Naive thymus-derived CD4-positive, alpha-beta T cell (primary cell): ENCODE measurements at places on chromosomes 5 and 9.

DNA sequence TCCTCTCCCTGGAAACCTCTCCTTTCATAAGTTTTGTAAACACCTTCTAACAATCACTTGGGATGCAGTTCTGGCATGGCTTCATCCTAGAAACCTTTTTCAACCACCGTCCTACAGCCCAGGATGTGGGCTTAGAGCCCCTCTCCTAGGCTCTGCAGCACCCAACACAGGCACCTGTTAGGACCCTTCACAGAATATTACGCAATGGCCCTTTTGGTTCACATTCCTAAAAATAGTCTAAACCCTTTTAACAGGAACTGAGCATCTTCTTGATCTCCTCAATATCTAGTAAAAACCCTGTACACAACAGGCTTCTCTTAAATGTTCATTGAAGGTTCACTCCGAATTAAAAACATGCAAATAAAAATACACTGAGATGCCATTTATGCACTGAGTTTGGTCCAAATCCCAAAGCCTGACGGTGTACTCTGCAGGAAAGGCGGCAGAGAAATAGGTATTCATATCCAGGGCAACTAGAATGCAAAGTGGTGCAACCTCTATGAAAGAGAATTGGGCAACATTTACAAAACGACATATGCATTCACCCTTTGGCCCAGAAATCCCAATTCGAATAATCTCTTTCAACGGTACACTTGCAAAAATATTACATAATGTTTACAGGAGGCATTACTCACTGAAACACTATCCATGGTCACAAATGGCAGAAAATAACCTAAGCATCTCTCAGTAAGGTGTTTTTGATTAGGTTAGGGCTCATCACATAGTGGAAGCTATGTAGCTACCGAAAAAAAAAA lies 169.3 kb downstream of the SEMA5A start:
- no peak overlapping the region for H3K27ac ChIP-seq
- H3K36me3 ChIP-seq = no peaks in the 10 kb centered on the region
- no peaks in the 10 kb centered on the region for H3K4me1 ChIP-seq
- no peak overlapping the region for H3K4me3 ChIP-seq
- DNase-seq = no peak
- no peaks in the 10 kb centered on the region for H3K27me3 ChIP-seq

- no peak for DNase-seq
- no peaks in the 10 kb centered on the region for H3K4me1 ChIP-seq
- no peaks in the 10 kb centered on the region for H3K27me3 ChIP-seq
- H3K4me3 ChIP-seq = no peak overlapping the region
- no peak overlapping the region for H3K27ac ChIP-seq
These were observed 57.3 kb upstream of the LHFPL2 start for GRCh38 chr5:78705826-78706225.

- H3K36me3 ChIP-seq = no peaks in the 10 kb centered on the region
- DNase-seq = no peak
- H3K4me1 ChIP-seq = no peaks in the 10 kb centered on the region
- no peaks in the 10 kb centered on the region for H3K27me3 ChIP-seq
- H3K4me3 ChIP-seq = no peak overlapping the region
These were observed 780.8 kb upstream of the ARRDC3 start for GRCh38 chr5:92163906-92164305.

GRCh38 chr5:74095871-74096270 lies 469.9 kb downstream of the ARHGEF28 start:
- no peak overlapping the region for H3K27ac ChIP-seq
- no peak overlapping the region for H3K4me3 ChIP-seq
- H3K4me1 ChIP-seq = no peaks in the 10 kb centered on the region
- DNase-seq = no peak
- no peaks in the 10 kb centered on the region for H3K27me3 ChIP-seq

DNA sequence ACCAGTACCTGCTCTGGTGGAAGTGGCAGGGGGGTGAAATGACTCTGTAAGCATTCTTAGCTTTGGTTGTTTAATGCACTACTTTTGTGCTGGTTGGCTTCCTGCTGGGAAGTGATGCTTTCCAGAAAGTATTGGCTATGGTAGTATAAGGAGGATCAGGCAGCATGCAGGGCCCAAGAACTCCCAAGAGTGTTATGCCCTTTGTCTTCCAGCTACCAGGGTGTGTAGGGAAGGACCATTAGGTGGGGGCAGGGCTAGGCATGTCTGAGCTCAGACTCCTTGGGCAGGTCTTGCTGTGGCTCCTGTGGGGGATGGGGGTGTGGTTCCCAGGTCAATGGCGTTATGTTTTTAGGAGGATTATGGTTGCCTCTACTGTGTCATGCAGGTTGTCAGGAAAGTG lies 135.8 kb upstream of the TRPC7 start:
- no peak for DNase-seq
- no peaks in the 10 kb centered on the region for H3K4me1 ChIP-seq
- H3K27me3 ChIP-seq = no peaks in the 10 kb centered on the region

- H3K4me1 ChIP-seq = no peaks in the 10 kb centered on the region
- no peak overlapping the region for H3K4me3 ChIP-seq
- no peak for DNase-seq
- no peaks in the 10 kb centered on the region for H3K27me3 ChIP-seq
These were observed 82.1 kb downstream of the TMEM232 start for GRCh38 chr5:110644357-110644756.

GRCh38 chr5:14143546-14143840 lies 351 bp downstream of the TRIO start:
- peaks cover 3% of the 10 kb centered on the region for H3K27me3 ChIP-seq
- H3K4me3 ChIP-seq = no peak overlapping the region
- no peak overlapping the region for H3K27ac ChIP-seq
- no peak for DNase-seq
- no peaks in the 10 kb centered on the region for H3K36me3 ChIP-seq

- H3K27ac ChIP-seq = no peak overlapping the region
- DNase-seq = no peak
- peaks cover 18% of the 10 kb centered on the region for H3K4me1 ChIP-seq
- no peak overlapping the region for H3K4me3 ChIP-seq
- H3K27me3 ChIP-seq = no peaks in the 10 kb centered on the region
These were observed 10.3 kb upstream of the CARD19 start for GRCh38 chr9:93085676-93086075.

DNA sequence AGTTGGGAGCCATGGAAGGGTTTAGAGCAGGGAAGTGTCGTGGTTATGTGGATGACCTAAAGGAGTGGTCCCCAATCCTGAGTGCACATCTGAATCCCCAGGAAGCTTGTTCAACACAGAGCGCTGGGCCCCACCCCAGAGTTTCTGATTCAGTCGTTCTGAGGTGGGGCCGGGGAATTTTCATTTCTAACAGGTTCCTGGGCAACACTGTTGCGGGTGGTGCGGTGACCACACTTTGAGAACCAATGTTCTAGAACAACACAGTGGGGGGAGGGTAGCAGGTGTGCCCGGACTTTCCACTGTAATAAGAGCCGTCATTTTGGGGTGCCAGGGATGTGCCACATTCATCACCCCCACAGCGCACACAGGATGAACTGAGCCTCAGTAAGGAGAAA lies 39.3 kb downstream of the DUSP1 start:
- H3K27me3 ChIP-seq = no peaks in the 10 kb centered on the region
- DNase-seq = no peak
- H3K36me3 ChIP-seq = no peaks in the 10 kb centered on the region
- H3K4me3 ChIP-seq = no peak overlapping the region
- no peak overlapping the region for H3K27ac ChIP-seq
- H3K4me1 ChIP-seq = no peaks in the 10 kb centered on the region

DNA sequence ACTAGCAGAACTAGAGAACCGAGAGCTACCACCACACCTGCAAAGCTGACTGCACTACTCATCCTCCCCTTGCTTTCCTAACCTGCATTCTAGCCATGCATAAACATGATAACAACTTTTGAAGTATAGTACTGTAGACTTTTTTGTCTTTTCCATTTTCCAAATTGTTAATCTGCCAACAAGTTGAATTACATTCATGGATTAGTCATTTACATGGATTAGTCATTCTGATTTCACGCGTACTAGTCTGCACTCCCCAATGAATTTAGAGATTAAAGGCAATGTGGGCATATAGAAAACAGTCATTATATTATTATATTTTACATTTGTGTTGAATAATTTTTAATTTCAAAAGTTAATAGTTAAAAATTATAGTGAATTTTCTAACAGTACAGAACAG lies 81.4 kb downstream of the EDIL3 start:
- no peak overlapping the region for H3K27ac ChIP-seq
- no peak for DNase-seq
- no peaks in the 10 kb centered on the region for H3K4me1 ChIP-seq
- no peaks in the 10 kb centered on the region for H3K27me3 ChIP-seq
- H3K4me3 ChIP-seq = no peak overlapping the region

DNA sequence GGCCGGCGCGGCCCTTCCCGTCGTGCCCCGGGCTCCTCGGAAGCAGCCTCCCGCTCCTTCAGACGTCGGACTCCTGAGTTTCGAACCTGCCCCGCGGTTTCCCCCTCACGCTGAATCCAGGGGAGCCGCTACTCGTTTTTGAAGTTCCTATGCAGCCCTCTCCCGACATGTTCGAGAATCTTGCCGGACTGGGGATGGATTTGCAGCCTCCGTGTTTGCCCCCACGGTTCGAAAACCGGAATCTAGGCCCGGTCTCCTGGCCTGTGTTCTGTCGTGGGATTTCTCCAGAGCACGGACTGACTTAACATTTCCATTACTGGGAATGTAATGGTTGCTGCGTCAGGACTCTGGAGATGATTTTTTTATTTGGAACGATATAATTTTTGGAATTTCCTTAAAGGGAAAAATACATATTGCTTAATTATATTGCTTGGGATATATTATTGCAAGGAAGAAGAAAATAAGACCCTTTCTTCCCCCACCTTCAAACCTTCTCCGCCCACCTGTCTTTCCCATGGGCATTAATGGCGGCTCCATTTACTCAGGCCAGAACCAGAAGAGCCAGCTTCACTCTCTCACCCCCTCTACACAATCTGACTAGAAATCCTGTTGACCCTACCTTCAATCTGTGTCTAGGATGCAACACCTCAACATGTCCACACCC lies 8.5 kb upstream of the MGAT1 start:
- peak; percentile 67 for DNase-seq
- no peaks in the 10 kb centered on the region for H3K36me3 ChIP-seq
- peak overlapping the region; percentile 88 for H3K4me3 ChIP-seq
- peaks cover 41% of the 10 kb centered on the region for H3K4me1 ChIP-seq

- H3K4me1 ChIP-seq = no peaks in the 10 kb centered on the region
- no peak for DNase-seq
- H3K4me3 ChIP-seq = no peak overlapping the region
These were observed 265.9 kb upstream of the NR4A3 start for GRCh38 chr9:99555792-99556191.

GRCh38 chr5:6704361-6704851 lies 8.8 kb upstream of the TENT4A start:
- H3K36me3 ChIP-seq = no peaks in the 10 kb centered on the region
- H3K4me3 ChIP-seq = no peak overlapping the region
- H3K27ac ChIP-seq = no peak overlapping the region
- H3K27me3 ChIP-seq = no peaks in the 10 kb centered on the region

DNA sequence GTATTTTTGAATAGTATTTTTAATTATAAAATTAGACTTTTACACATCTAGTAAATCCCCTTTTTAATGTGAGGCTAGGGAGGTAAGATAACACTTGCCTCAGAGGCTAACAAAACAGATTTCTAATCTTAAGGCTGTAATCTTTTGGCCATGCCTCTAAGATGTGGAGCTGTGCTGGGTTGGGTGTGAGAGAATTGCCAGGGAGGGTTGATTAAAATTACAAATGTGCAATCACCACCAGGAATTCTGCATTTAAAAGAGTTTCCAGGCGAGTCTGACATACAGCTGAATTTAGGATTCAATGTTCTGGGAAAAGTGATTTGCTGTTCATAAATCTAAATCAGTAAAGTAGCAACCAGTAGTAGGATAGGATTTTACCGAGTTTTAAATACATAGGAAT lies 73.3 kb downstream of the NUDT12 start:
- H3K4me1 ChIP-seq = no peaks in the 10 kb centered on the region
- H3K27me3 ChIP-seq = no peaks in the 10 kb centered on the region
- no peak overlapping the region for H3K4me3 ChIP-seq
- no peak for DNase-seq
- H3K27ac ChIP-seq = no peak overlapping the region

GRCh38 chr5:3195994-3196393 lies 399.6 kb upstream of the IRX1 start:
- no peaks in the 10 kb centered on the region for H3K27me3 ChIP-seq
- H3K4me3 ChIP-seq = no peak overlapping the region
- no peak overlapping the region for H3K27ac ChIP-seq
- DNase-seq = no peak
- no peaks in the 10 kb centered on the region for H3K4me1 ChIP-seq
- no peaks in the 10 kb centered on the region for H3K36me3 ChIP-seq

DNA sequence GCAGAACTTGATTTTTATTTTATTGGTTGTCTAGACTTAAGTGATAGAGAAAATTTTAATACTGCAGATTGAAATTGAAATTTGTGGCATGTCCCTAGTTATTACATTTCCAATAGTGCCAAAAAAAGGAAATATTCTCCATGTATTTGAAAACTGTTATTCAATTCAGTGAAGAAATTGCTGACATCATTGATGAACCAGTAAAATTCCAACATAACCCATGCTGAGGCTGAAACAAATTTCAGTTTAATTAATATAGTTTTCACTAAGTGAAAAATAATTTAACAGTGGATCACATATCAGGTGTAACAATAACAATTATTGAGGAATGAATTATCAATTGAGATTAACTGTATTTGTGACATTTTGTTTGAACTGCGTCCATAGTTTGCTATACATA lies 38.7 kb downstream of the LURAP1L start:
- no peak overlapping the region for H3K27ac ChIP-seq
- H3K4me1 ChIP-seq = no peaks in the 10 kb centered on the region
- H3K4me3 ChIP-seq = no peak overlapping the region

- H3K4me3 ChIP-seq = no peak overlapping the region
- H3K27me3 ChIP-seq = no peaks in the 10 kb centered on the region
- H3K27ac ChIP-seq = no peak overlapping the region
- H3K4me1 ChIP-seq = peaks cover 7% of the 10 kb centered on the region
These were observed 59.3 kb downstream of the DIAPH1 start for GRCh38 chr5:141559461-141559860.

- H3K4me1 ChIP-seq = peaks cover 17% of the 10 kb centered on the region
- DNase-seq = no peak
- H3K27me3 ChIP-seq = no peaks in the 10 kb centered on the region
- no peaks in the 10 kb centered on the region for H3K36me3 ChIP-seq
These were observed 2.6 kb upstream of the IQGAP2 start for GRCh38 chr5:76400466-76400865.

DNA sequence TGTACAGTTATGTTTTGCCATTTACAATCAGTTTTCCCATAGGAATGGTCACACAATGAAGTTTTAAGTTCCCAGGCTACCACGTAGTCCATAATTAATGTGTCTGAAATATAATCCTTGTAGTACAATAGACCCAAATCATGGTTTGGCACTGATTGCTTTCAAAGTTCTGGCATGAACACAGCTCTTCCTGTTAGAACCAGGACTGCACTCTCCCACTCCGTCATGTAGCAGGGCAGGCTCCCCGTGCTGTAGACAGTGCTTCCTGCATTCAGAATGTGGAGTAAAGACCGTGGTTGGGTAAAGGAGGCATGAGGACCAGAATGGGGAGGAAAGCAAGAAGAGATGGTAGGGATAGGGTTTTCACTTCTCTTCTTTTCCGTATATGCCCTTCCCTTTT lies 4.0 kb downstream of the SEC61B start:
- H3K4me3 ChIP-seq = no peak overlapping the region
- no peak for DNase-seq

- no peaks in the 10 kb centered on the region for H3K36me3 ChIP-seq
- H3K27me3 ChIP-seq = no peaks in the 10 kb centered on the region
- H3K4me3 ChIP-seq = no peak overlapping the region
These were observed 41.9 kb upstream of the PPP2R2B start for GRCh38 chr5:146920351-146920881.
